ENCODE measurements at places on chromosomes 5 and 9. TPM values are rescaled to one million over a fixed set of nuclear protein-coding genes. Genes with fewer than 3 reads are reported as not detected.

- H3K27ac ChIP-seq = no peak overlapping the region
- peak; percentile 59 for DNase-seq
- no peak overlapping the region for H3K4me3 ChIP-seq
- H3K27me3 ChIP-seq = no peaks in the 10 kb centered on the region
Observed at GRCh38 chr9:137811283-137811870, 66.2 kb upstream of the CACNA1B start.

GRCh38 chr5:380701-381309, 59.3 kb downstream of the AHRR start:
- H3K4me1 ChIP-seq = no peaks in the 10 kb centered on the region
- peaks cover 2% of the 10 kb centered on the region for H3K27me3 ChIP-seq
- no peaks in the 10 kb centered on the region for H3K36me3 ChIP-seq
- H3K4me3 ChIP-seq = no peak overlapping the region
- H3K27ac ChIP-seq = no peak overlapping the region

DNA sequence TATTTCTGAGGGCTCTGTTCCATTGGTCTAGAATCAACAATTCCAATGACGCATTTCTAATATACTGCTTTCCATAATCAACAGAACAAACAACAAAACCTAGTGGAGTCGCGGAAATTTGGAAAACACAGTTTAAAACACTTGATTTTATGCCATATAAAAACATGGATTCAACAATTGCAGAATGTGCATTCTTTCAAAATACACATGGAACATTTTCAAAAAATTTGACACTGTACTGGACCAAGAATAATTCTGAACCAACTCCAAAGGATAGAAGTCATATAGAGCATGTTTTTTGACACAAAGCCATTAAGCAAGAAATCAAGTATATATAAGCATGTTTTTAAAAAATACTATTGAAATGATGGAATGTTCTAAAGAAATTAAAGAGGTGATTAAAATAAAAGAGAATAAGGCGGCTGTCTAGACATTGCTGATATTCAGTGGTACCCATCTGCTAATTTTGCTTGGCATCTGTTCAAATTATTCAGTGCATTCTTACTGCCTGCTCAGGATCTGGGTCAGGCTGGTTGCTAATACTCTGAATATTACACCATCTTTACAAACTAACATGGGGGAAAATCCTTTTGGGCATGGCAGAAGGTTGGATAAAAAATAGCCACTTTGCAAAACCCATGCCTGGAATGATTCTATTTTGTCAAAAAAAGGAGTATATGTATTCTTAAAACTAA, 221.3 kb downstream of the NPR3 start:
- H3K27ac ChIP-seq = no peak overlapping the region
- DNase-seq = no peak
- no peak overlapping the region for H3K4me3 ChIP-seq
- no peaks in the 10 kb centered on the region for H3K27me3 ChIP-seq
- no peaks in the 10 kb centered on the region for H3K36me3 ChIP-seq

GRCh38 chr5:178981381-178981780, 13.7 kb downstream of the GRM6 start:
- no peaks in the 10 kb centered on the region for H3K36me3 ChIP-seq
- no peak for DNase-seq
- H3K4me1 ChIP-seq = no peaks in the 10 kb centered on the region
- H3K4me3 ChIP-seq = no peak overlapping the region
- H3K27me3 ChIP-seq = no peaks in the 10 kb centered on the region

MYORG gene
- 8.8 TPM for total RNA-seq

DNA sequence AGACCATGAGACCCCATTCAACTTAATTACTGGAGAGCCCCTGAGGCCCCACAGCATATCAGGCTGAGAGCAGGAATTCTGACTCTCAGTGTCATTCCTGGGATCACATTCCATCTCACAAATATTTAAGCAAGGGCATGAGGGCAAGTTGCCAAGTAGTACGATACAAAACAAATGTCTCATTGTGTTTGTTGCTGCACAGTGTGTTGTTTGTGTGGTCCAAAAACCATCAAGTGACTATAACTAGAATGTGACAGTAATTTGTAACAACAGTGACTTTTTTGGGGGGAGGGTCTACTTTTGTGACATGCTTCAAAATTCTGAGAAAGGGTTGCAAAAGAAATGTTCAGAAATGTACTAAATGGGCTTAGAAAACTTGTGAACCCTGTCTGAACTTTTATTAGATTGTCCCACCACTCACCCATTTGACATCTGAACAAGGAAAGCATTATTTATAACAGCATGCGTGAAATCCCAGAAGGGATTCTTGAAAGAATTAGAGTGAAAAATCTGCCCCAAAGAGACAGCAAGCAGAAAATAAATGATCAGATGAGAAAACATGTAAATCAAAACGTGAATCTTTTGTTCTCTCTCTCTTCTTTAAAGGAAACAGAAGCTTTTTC, 347.0 kb downstream of the NTRK2 start:
- H3K4me1 ChIP-seq = no peaks in the 10 kb centered on the region
- no peaks in the 10 kb centered on the region for H3K27me3 ChIP-seq
- DNase-seq = no peak
- H3K4me3 ChIP-seq = no peak overlapping the region

DNA sequence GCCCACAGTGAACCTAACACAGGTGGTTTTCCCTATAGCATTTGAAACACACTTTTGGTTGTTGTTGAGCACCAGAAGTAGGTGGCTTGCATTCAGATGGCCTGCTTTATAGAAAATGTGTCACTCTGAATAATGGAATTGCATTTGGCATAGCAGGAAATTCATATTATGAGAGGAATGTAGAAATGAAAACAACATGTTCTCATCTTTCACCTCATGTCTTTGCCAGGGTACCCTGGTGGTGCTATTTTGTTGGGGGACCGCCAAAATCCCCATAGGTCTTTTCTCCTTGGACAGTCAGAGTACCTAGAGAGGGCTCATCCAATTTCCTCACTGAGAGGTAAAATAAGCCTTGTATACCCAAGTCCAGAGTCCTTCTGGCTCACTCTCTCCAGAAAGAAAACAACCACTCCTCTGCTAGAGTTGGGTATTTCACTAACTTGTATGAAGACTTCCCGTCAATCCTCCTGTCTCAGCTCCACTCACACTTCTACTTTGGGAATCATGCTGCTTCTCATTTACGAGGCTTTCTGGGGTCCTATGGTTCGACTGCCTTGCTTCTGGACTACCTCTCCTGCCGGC, 67.4 kb downstream of the MRPS27 start:
- no peak overlapping the region for H3K4me3 ChIP-seq
- peaks cover 17% of the 10 kb centered on the region for H3K4me1 ChIP-seq
- H3K36me3 ChIP-seq = no peaks in the 10 kb centered on the region
- peak overlapping the region; percentile 60 for H3K27ac ChIP-seq
- no peaks in the 10 kb centered on the region for H3K27me3 ChIP-seq

All from suprapubic skin (tissue), 4 donors.